ENCODE measurements at places on chromosomes 7 and 10.

DNA sequence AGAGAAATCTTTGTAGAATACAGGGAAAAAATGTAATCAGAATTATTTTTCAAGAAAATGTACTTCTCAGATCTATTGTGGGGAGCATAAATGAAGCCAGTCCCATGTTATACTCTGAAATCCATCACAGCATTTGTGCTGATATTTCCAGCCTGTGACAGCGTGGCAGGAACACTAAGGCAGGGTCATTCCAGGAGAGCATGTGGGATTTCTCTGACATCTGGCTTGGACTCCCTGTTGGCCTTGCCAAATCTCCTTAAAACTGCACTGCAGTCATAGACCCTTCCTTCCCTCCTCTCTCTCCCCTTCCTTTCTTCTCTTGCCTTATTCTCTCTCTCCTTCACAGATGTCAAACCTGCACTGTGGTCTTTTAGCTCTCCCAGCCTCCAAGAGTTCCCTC is 6.5 kb upstream of the TSPAN13 start:
- no peak overlapping the region for H3K27ac ChIP-seq
- H3K4me1 ChIP-seq: no peaks in the 10 kb centered on the region
- H3K4me3 ChIP-seq: no peak overlapping the region
- H3K36me3 ChIP-seq: no peaks in the 10 kb centered on the region
- DNase-seq: no peak
- no peaks in the 10 kb centered on the region for H3K27me3 ChIP-seq

DNA sequence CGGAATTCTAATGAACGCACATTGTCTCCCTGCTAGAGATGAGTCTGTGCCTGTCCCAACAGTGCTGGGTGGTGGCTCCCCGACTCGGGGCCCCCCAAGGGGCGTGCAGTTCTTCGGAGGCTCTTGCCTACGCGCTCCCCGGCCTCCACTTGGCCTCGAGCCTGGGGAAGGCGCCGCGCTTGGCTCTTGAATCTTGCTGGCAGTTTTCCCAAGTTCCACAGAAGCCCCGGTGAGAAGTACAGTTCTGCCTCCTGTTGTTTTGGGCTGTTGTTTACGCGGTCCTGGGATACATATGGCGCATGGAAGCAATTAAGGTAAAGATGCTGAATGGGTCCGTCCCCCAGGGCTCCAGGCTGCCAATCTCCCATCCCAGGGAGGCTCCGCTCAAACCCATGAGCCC is 32.6 kb upstream of the UNCX start:
- H3K4me1 ChIP-seq: peaks cover 8% of the 10 kb centered on the region
- H3K36me3 ChIP-seq: no peaks in the 10 kb centered on the region
- H3K27me3 ChIP-seq: no peaks in the 10 kb centered on the region
- no peak overlapping the region for H3K27ac ChIP-seq
- H3K4me3 ChIP-seq: no peak overlapping the region
- no peak for DNase-seq

DNA sequence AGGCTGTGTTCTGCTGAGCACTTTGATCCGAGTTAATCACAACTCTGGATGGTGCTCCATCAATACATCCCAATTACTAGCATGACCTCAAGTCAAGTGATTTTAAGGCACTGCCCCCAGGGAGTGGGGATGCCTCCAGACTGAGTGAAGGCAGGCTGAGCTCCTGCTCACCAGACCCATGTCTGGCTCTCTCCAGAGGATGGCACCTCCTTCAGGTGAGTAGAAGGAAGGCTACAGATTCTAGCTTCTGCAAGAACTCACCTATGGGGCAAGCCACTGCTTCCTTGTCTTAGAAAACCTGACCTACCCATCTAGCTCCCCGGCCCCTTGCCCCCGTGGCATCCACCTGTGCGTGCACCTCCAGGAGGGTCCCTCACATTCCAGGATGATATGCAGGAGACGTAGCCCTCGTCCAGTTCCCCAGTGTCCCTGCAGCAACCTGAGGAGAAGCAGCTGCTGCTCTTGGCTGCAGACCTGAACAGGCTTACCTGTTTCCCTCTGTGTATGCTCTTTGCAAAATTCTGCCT is 390.3 kb downstream of the GRID1 start:
- no peak overlapping the region for H3K4me3 ChIP-seq
- no peaks in the 10 kb centered on the region for H3K36me3 ChIP-seq

DNA sequence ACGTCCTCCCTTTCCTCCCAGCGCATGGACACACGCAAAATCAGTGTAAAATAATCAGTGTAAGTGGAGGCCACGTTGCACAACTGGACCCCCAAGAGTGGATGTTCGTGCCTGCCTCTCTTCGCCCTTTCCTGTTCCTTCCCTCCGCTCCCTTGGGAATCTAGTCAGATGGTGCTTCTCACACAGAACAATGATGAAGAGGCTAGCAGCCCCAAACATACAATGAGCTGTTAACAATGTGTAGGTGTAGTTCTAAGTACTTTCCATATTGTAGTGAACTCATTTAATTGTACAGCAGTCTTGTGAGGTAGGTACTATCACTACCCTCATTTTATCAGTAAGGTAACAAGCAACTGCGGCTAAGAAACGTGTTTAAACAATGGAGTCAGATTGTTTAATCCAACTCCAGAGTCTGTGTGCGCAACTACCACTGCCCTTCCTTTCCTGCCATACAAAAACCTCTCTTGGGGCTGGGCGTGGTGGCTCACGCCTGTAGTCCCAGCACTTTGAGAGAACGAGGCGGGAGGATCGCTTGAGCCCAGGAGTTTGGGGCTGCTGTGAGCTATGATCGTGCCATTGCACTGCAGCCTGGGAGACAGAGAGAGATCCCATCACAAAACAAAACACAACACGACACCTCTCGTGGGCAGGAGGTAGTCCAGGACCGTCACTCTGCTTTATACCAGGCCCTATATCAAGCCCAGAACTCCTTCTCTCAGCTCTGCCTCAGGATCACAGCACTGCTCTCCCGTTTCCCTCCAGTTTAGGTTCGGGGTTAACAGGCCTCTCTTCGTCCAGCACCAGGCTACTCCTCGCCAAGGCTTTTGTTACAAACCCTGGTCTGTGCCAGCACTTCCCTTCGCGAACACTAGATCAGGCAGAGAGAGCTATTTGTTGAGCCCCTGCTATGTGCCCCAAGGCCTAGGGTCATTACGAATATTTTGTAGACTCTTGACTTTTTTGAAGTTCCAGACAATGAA is 1.1 kb downstream of the FKBP9 start:
- no peaks in the 10 kb centered on the region for H3K27me3 ChIP-seq
- H3K4me3 ChIP-seq: peak overlapping the region; percentile 78
- no peak for DNase-seq
- H3K27ac ChIP-seq: peak overlapping the region; percentile 96
- H3K4me1 ChIP-seq: peaks cover 6% of the 10 kb centered on the region

- H3K27me3 ChIP-seq: no peaks in the 10 kb centered on the region
- no peaks in the 10 kb centered on the region for H3K4me1 ChIP-seq
- peaks cover 47% of the 10 kb centered on the region for H3K36me3 ChIP-seq
- H3K4me3 ChIP-seq: no peak overlapping the region
- no peak for DNase-seq
These were observed 112.2 kb downstream of the LARP4B start for GRCh38 chr10:819326-819725.

- peaks cover 7% of the 10 kb centered on the region for H3K4me1 ChIP-seq
- H3K27me3 ChIP-seq: no peaks in the 10 kb centered on the region
- no peak overlapping the region for H3K27ac ChIP-seq
- DNase-seq: no peak
- H3K36me3 ChIP-seq: no peaks in the 10 kb centered on the region
These were observed 265.1 kb upstream of the ZNF32 start for GRCh38 chr10:43913676-43914235.

DNA sequence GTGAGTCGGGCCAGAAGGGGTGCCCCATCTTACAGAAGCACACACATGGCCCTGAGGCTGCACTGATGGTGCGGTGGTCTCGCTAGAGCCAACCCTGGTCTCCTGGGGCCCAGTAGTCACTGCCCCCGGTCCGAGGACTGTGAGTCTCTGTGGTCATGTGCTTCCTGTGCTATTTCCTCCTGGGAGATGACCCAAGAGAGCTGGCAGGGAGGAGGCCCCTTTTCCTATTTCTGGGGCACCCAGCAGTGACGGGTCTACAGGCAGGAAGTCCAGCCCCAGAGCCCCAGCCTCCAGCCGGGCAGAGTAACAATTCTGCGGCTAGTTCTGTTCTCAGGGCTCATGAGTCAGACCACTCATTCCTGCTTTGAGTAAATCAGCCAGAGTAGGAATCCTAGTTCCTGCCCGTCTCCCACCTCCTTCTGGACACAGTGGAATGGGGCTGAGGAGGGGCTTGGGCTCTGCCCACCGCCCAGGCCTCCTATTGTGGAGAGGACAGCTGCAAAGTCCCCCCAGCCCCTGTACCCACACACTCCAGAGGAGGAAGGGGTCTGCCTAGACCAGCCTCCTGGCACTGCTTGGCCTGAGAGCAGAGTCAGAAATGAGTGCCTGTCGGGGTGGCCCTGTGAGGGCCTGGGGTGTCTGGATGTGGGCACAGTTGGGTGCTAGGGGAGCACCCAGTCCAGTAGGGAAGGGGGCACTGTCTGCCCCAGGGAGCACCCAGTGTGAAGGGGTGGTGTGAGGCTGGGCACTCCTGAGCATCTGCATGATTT is 80.5 kb upstream of the PPIF start:
- no peak for DNase-seq
- no peaks in the 10 kb centered on the region for H3K36me3 ChIP-seq
- H3K4me1 ChIP-seq: peaks cover 100% of the 10 kb centered on the region
- no peaks in the 10 kb centered on the region for H3K27me3 ChIP-seq
- H3K27ac ChIP-seq: peak overlapping the region; percentile 81

GRCh38 chr7:137970253-137970975 is 31.5 kb downstream of the CREB3L2 start:
- H3K27ac ChIP-seq: peak overlapping the region; percentile 51
- H3K4me3 ChIP-seq: no peak overlapping the region
- H3K4me1 ChIP-seq: peaks cover 17% of the 10 kb centered on the region

Data from esophagus squamous epithelium (tissue), 5 donors.